ENCODE measurements at places on chromosomes 11 and 22.

- DNase-seq: no peak
Measured at GRCh38 chr11:89477175-89477574, 14.0 kb downstream of the NOX4 start.

DNA sequence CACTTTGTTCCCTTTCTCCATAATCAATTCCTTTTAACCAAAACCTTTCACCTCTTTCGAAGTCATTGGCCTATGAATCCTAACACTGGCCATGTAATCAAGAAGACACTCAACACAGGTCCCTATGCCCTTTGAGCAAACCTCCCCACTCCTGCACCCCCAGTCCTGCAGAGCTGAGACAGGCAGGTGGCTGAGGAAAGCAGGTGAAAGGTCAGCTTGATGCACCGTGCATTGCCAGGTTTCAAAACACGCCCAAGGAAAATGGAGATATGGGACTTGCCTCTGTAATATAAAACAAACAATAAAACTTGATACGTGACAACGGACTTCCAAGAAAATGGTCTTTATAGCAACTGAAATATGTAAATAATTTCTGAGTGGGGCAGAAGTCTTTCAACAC lies 10.6 kb downstream of the CPT1A start:
- DNase-seq: no peak

- no peak for DNase-seq
Measured at GRCh38 chr22:44918166-44918924, 91.5 kb downstream of the PHF21B start.

DNA sequence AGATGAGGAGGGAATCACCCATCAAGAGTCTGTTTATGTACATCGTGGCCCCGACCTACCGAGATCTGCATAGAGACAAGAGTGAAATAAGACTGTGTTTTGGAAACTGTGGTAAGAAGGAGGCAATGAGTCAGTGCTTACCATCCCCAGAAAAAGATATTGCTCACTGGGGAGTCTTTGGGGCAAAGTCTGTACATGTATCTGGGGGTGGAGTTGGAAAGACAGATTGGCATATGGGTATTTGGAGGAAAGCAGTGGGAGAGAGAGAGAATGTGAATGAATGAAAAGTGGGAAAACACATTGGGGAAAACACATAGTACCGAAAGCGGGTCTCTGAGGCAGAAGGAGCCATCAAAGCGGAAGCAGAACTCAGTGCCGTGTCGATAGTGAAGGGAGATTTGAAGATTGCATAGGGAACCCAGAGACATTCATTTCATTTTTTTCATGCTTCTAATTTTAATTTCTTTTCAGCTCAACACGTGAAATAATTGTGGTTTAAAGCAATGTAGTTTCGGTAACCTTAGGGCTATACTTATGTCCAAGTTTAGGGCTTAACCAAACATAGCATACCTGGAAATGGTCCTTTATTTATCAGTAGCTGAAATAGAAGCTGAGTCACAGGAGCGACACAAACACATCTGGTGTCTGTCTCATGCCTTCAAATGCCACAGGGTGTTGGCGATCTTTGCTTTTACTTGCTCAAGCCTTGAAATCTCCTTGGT lies 98.6 kb upstream of the CD44 start:
- DNase-seq: peak; percentile 42

DNA sequence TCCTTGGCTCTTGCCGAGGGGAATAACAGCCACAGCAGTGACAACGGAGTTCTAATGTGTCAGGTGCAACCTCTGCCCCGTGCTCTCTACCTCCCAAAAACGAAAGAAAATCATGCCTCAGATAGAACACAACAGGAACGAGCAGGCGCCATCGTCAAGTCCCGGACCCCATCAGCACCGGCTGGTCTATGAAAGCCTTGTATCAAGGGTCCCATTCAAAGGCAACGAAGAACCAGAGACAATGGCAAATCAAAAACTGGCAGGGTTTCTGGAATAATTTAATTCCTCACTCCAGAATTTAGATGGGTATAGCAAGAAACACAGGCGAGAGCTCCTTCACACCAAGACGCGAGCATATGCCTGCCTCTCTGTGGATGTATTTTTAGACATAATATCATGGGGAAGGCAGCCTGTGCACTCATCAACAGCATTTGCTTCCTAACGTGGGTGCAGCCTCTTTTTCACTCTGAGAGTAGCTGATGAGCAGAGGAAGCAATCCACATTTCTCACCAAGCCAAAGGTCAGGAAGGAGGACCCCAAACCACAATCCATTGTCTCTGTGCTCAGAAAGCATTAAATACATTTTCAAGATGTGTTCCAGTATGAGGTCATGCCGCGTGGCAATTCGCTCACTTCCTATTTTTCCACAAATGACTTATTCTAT lies 193.4 kb upstream of the BLID start:
- DNase-seq: no peak

- no peak for DNase-seq
Measured at GRCh38 chr11:129289350-129290040, 86.2 kb upstream of the BARX2 start.

- DNase-seq: no peak
Measured at GRCh38 chr11:130839981-130840666, 76.2 kb downstream of the SNX19 start.

DNA sequence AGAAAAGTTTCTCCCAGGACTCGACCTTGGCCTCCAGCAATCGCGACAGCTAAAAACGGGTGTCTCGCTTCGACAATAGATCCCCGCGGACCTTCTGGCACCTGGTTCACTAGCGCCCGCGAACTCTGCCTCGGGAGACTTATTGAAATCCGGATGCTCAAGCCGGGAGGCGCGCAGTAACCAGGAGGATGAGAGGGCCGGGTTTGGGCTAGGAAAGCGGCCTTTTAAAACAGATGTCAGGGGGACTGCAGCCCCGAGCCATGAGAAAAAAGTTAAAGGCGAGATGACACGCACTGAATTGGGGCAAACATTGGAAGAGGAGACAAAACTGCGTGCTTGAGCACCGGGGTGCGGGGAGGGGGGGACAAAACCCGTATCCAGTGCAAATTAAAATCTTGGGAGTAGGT lies 637 bp upstream of the ZBTB16 start:
- no peak for DNase-seq

GRCh38 chr11:22903782-22904181 lies 43.5 kb upstream of the CCDC179 start:
- no peak for DNase-seq

DNA sequence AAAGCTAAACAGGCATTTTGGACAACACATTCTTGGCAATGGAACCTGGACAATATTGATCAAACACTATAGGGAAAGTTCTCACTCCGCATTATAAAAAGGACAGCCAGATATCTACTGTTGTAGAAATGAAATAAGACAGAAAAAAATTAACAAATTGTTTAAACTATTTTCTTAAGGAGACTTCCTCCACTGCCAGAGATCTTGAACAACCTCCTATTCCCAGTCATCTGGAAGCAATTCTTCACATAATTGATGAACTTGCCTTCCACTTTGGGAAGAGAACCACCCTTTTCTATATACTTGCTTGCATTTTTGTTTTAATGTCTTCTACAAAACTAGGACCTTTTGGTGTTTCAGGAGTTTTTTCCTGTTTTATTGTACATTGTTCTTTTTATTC lies 216.1 kb downstream of the CASP12 start:
- DNase-seq: no peak

DNA sequence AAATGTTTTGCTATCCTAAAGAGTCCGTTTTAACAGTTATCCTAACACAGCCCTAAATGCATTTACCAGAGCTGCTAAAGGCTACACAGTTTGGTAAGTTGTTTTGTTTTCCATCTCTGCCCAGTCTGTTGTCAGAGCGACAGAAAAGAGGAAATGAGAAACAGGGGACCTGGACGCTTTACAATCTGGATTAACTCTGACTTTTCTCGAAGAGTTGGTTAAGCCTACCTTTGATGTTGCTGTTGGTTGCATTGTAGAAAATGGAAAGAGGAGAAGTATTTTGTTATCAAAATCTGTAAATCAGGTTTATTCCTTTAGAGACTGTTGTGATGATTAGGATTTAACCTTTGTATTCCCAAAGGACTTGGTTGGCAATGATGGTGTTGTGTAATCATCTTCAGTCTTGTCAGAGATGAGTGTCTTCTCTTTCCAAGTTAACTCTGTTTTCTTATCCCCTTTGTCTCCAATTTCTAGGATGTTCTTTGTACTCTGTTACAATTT lies 481 bp downstream of the ANGPTL5 start:
- peak; percentile 46 for DNase-seq

GRCh38 chr22:45743687-45744086 lies 72.1 kb downstream of the ATXN10 start:
- DNase-seq: no peak

DNA sequence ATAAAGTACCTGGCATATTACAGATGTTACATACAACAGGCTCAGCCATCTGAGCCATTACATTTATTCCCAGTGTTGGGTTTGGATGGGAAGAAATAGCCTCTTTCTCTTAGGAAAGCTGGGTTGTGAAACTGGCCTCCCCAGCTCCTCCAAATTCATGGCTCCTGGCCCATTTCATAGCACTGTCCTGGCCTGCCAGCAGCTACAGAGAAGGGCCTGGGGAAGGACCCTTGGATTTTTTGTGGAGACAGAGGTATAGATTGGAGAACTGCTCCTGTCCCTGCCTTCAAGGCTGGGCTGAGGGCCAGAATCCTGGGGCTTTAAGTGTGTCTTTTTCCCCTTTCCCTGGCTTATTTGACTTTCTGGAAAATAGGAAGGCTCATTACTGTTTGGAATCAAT lies 18.0 kb downstream of the PKNOX2 start:
- DNase-seq: no peak

DNA sequence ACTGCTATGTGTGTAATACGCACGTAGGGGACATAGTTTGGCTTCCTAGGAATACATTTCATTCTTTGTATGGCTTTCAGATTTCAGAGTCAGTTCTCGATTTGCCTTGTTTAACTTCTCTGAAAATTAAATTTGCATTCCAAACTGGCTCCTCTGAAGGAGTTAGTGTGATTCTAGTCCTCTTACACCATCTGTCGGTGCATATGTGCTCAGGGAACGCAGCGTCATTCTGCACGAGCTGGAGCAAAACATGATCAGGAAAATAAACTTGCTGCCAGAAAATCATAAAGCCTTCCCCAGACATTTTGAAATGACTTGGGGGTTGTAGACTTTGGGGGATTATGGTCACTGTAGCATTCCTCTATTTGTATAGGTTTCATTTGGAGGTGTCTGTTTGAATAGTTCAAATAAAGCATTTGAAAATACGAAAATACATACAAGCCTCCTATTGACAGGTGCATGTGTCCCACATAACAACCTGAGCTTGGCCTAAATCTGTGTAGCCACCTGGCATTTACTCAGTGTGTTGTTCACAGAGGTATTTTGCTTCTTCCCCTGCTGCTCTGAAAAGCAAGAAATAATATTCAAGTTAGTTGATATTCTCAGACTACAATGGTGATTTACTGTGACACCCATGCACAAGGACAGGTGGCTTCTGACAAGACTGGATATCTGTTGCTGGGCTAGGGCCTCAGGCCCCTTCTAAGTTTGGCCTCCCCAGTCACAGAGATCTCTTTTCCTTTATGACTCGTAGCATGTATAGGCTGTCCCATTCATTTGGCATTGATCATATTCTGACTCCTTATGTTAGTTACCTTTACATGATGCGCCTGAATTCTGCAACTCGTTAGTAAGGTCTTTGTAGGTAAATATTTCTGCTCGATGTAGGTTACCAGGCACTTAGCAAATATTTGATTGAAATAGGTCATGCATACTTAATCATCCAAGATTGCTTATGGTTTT lies 81.6 kb upstream of the SORL1-AS1 start:
- DNase-seq: peak; percentile 16

DNA sequence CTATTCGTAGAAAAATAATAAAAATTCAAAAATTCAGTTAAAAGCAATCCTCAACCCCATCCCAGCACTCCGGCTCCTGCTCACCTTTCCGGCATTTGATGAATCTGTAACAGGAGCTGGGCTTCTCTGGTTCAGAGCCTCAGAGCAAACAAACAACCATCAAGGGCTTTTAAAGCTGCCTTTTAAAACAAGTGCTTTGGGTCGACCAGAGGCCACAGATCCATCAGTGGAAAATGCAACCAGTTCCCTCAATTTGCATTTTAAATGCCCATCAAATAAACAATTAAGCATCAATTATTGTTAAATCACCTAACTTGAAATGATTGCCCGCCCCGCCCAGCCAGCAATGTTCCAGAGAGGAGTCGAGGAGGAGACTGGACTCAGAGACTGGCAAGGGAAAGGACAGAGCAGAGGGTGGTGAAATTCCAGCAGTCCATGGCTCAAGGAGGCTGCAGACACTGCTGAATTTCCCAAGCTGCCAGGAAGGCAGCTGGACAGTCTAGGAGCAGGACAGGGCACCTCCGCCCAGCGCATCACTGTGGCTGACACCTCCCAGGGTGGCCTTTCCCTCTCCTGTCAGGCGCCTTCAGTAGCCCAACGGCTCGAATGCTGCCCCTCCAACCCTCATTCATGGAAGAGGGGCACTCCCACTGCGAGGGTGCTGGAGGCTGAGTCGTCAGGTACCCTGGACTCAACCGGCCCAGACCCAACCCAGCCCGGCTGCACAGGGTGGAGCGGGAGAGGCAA lies 7.5 kb downstream of the FXYD6 start:
- no peak for DNase-seq

Data from hematopoietic multipotent progenitor cell treated with erythropoietin and hydrocortisone succinate and interleukin-3 and kit ligand, for 6 days (in vitro differentiated cells).